ENCODE measurements at places on chromosomes 6 and 20. TPM values are rescaled to one million over a fixed set of nuclear protein-coding genes. Genes with fewer than 3 reads are reported as not detected.
A peak's percentile ranks its signal among the peaks of the same experiment; 100 is the strongest.

The PPIL6 gene
- polyA plus RNA-seq: 2.2 TPM

The NR2E1 gene
- polyA plus RNA-seq: not detected

The DUSP15 gene
- not detected for polyA plus RNA-seq

- no peak for DNase-seq
These were observed 3.2 kb downstream of the CNKSR3 start for GRCh38 chr6:154506991-154507898.

DNA sequence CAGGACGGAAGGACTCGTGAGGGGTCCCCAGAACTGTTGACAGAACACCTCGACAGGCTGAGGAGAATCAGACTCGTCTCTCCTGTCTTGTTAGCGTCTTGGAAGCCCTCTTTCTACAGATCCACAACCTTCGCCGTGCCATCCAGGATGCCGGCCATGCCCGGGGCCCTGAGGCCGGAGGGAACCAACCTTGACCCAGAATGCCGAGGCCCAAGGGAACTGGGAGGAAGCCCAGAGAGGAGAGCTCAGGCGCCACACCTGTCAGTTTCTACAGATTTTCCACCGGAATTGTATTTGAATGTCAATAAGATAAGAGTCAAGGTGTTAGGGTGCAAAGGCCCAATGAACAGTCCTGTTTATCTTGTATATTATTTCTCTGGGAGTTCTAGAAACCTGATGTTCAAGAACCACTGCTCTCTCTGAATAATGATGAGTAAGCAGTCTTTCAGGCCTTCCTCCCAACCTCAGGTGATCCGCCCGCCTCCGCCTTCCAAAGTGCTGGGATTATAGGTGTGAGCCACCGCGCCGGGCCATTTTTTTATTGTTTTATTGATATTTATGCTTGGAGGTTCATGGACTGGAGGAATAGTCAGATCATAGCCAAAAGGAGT lies 799 bp upstream of the ME1 start:
- no peak for DNase-seq

DNA sequence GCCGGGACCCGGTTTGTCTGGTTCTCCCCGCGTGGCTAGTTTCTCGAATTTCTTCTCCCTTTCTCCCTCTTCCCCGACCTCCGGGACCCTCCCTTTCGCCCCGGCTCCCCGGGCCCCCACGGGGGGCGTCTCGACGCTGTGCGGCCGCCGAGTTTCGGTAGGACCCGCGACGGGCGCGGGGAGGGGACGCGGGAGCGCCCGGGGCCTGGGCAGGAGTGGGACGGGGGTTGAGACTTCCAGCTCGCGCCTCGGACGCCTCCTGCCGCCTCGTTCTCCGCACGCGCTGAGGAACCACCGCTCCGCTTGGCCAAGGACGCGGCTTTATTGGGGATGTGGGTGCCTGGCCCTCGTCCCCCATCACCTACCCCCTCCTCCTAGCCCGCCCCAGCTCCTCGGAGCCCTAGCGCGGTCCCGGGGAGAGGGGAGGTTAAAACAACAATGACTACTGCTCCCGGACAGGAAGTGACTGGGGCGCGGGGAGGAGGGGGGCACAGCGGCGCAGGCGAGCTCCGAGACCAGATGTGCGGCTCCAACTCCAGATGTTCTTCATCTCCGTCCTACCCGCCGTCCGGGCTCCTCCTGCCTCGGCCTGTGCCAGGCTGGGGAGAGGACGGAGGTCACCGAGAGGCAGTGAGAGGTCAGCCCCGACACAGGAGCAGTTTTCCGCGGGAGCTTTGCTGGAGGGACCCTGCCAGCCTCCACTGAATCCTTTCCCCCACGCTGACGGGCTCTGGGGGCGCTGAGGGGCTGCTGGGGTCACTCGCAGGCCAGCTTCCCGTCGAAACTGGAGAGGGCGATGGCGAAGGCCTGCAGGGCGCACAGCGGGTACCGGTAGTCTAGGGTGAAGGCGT lies 917 bp upstream of the TEAD3 start:
- DNase-seq: peak; percentile 20

DNA sequence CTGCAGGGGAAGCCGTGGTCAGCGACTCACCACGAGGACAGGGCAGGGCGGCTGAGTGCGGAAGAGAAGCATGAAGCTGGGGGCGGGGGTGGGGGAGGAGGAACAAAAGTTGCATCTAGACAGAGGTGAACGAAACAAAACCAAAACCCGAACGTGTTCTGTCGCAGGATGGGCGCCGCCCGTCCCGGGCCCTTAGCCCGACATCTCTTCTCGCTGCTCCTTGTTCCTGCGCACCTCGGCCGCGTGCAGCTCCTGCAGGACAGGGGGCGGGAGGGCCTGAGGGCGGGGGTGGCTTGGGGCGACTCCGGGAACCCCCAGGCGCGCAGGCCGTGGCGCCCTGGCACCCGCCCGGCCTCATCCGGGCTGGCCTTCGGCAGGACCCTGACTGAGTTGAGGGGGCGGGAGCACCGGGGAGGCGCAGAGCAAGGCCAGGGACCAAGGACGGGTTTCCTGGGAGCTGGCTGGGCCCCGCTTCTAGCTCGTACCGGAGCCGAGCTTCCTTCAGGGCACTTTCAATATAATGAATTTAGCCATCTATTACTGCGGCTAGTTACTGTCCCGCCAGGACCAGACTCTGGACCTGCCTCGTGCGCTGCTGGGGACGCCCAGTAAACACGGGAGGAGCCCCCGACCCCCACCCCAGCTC lies 12.0 kb downstream of the STMN3 start:
- DNase-seq: peak; percentile 64

DNA sequence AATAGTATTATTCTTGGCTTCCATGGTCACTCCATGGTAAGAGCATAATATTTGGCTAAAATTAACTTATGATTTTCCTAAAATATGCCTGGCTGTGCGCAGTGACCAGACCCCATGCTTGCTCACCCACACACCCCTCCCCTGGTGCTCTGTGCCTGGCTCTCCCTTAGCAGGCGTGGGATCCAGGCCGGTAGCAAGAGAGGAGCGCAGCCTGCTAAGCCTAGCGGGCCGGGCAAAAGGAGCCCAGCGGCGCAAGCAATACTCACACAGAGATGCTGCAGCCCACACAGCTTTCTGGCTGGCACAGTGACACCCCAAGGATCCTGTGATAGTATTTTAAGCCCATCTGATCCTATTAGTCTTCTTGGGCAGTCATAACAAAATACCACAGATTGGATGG lies 79.8 kb upstream of the EYS start:
- DNase-seq: no peak

DNA sequence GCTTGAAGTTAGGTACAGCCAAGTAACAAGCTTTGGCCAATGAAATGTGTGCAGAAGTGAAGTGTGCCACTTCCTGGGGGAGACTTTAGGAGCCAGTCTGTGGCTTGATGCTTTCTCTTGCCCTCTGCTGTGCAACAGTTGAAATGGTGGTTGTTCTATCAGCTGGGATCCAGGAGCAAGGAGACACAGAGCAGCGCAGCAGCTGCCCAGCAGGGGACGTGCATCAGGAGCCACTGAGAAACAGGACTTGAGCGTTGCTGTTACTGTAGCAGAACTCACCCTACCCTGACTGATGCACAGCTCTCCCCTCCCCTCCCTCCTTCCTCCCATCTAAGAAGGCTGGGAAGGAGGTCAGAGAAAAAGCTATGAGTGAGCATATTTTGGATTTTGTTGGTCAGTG lies 18.9 kb upstream of the CCN5 start:
- DNase-seq: no peak

GRCh38 chr6:46281110-46281509 lies 110.3 kb upstream of the ENPP5 start:
- no peak for DNase-seq

GRCh38 chr6:85261271-85261670 lies 188.6 kb upstream of the NT5E start:
- no peak for DNase-seq

GRCh38 chr6:1983850-1984249 lies 261.6 kb downstream of the GMDS start:
- DNase-seq: no peak
